NCI-H187 treated with DMSO at 0.1 percent for 48 hours (cell line): ENCODE measurements at places on chromosomes 5 and 9.

DNA sequence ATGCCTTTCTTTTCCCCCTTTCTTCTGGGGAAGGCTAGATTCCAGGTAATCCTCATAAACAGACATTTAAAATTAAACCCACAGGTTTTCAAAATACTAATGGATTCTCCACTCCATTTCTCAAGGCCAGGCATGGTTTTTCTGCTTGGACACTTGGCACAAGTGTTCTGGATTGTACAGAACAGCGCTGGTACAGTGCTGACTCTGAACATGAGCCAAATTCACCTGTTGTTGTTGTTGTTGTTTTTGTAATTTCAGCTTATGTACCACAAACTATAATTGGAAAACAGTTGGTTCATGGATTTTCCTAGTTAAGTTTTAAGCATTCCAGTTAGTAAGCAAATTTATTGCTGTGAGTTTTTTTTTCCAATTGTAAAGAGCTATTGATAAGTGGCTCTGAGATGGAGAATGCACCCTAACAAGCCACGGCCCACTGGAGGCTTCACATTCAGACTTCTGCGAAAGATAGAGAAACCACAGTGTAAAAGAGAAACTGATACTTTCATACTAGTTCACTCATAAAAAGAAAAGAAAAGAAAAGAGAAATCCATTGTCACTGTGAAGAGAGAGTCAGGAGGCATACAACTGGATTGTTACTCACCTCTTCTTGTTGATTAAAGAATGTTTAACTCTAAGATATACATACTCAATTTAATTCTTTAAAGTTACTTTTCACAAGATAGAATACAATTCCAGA is 16.2 kb upstream of the ITGA1 start:
- no peak for DNase-seq

DNA sequence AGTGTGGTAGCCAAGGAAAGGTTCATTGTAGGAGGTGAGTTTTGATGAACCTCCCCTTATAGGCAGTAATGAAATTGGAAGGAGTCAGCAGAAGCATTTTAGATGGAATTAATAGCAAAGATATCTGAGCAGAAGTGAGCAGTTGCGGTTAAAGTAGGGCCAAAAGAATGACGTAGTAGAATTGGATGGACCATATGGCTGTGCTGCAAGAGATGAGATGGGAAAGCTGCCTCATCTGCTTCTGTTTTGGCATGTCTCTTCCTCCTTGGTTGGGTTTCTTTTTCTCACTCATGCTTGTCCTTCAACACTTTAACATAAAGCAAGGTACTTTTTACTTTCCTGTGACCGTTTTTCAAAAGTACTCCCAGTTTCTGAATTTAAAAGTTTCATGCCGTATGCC is 55.8 kb downstream of the AQP7 start:
- no peak for DNase-seq

DNA sequence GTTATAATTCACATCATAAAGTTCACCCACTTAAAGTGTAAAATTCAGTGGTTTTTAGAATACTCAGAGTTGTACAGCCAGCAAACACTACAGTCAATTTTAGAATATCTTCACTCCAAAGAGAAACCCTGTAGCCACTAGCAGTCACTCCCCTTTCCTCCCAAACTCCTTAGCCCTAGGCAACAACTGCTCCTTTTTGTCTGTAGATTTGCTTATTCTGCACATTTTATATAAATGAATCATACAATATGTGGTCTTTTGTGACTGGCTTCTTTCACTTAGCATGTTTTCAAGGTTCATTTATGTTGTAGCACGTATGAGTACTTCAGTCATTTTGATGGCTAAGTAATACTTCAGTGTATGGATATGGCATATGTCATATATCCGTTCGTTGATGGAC is 38.7 kb downstream of the TGFBR1 start:
- no peak for DNase-seq

- no peak for DNase-seq
Observed at GRCh38 chr5:10195301-10195700, 54.4 kb downstream of the ATPSCKMT start.

DNA sequence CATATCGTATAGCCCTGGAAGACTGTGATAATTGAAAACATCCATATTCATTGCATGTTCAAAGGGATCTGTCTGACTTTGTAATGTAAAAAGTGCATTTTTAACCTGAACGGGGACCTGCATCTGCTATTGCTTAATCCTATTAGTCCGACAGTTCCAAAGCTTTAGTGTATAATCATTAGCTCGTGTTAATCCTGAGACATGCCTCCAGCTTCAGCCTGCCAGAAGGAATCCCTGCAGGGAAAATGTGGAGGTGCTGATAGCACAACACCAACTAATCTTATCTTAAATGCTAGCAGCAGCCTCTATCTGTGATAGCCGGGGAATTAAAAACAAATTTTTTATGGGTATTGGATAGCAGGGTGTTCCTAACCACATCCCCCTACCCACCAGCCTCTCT is 495.2 kb downstream of the TLE4 start:
- DNase-seq, result no peak

GRCh38 chr9:126874546-126875314 is 14.3 kb downstream of the ZBTB34 start:
- no peak for DNase-seq

- no peak for DNase-seq
Observed at GRCh38 chr9:84501587-84501986, 161.0 kb upstream of the SLC28A3 start.

- DNase-seq, result no peak
Observed at GRCh38 chr5:174616036-174616435, 108.3 kb upstream of the MSX2 start.

DNA sequence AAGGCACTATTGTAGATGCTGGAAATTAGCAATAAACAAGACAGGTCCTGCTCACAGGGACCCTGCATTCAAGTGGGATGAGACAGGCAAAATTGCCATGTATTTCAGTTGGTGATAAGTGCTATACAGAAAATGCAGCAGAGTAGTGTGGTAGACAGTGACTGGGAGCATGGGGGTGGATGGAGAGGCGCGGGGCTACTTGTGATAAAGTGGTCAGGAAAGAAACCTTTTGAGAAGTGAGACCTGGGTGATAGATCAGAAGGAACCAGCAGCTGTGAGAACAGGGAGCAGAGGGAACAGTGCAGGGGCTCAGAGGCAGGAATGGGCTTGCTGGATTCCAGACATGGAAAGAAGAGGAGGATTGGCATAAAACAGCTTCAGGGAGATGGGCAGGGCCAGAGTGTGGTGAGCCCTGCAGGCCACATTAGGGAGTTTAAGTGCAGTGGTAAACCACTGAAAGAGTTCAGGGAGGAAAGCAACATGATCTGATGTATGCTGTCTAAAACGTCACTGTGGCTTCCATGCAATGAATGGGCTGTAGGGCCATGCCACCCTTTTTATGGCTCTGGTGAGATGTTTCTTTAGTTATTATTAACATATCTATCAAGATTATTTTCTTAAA is 7.3 kb downstream of the CRHBP start:
- DNase-seq, result no peak

GRCh38 chr5:178590141-178590923 is at the start of gene COL23A1:
TSS of gene COL23A1 (minus strand) at chr5:178590393.
- DNase-seq, result no peak

DNA sequence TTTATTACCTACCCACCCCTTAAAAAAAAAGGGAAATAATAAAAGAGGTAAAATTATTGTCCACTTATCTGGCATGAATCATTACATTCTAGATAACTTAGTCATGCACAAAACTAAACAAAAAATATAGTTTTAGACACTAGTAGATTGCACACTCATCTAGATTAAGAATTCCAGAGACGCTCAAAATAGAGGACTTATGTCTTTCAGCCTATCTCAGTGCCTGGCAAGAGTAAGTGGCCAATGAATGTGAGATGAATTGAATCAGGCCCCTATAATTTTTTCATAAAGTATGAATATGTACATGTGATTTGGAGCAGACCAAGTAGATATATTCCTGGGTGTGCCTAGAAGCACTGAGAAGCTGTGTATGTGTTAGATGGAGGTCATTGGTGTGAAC is 2.0 kb upstream of the RXFP3 start:
- DNase-seq, result no peak

GRCh38 chr5:41869724-41870626 is at the start of gene OXCT1:
TSS of gene OXCT1 (minus strand) at chr5:41870425. CDS start at chr5:41870358, 67 bp downstream.
- peak; percentile 72 for DNase-seq

GRCh38 chr5:118561971-118562370 is 426.4 kb downstream of the DTWD2 start:
- DNase-seq, result no peak

DNA sequence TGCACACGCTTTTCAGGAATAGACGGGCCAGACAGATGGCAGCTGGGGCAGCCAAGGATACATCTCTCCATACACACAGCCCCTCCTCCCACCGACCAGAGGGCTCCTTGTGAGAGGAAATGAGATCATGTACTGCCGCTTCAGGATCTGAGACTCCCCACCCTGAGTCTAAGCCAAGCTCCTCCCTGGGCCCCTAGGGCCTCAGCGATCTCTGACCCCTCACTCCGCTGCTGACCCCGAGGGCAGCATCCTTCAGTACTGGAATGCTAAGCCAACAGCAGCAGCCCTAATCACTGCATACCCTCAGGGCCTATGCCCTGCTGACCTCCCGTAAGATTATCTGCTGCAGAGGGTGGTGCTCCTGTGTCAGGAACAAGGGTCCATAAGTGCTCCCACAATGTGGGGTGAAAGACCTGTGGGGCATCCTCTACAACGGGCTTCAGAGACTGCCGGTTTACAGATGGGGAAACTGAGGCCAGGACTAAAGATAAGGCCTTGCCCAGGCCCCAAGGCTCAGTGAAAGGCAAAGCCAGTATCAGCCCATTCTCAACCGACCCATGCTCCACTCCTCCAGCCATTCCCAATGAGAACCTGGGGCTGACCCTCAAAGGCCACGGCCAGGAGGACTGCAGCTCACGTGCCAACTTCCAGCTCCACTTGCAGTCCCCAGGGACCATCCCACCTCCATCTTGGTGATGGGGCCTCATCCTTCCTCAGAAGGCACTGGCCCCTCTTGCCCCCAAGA is 37.5 kb downstream of the BICD2 start:
- no peak for DNase-seq

DNA sequence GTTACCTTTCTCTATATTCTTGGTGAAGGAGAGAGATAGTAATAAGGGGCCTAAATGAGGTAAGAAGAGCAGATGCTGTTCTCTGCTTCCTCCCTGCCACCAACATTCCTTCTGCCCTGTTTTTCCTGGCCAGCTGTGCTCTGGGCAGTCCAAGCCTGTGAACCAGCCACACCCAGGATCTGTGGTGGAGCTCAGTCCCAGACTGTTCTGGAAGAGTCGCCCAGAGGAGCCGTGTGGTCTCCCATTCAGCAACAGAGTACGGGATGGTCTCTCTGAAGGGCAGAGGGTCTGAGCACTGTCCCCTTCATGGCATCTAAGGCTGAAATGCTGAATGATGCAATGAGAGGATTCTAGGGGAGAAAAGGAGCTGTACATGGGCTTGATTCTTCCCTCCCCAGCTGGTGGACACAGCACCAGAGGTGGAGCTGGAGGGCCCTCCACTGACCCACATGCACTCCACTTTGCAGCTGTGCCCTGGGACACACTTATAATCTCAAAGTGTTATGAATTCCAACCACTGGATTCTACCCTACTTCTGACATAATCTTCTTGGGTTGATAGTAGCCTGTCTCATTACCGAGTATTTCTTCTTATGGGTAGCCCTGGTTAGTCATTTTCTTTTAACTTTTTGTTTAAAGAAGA is 70.8 kb upstream of the RPS23 start:
- no peak for DNase-seq

DNA sequence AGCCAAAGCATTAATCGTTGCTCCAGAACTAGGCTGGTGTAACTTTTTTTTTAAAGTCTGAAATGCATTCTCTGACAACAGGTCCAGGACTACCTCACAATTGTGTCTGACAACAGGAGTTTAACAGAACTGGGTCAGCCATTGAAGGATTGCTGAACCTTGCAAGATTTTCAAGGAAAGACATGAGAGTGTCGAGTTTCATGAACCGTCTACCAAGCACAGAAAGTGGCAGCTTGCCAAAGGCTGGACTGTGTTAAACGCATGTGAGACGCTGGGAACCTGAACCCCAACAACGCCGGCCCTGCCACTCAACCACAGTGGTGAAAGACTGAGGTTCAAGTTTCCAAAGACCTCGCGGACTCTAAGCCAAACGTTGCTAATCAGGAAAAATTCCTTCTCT is 79.1 kb downstream of the LHFPL2 start:
- peak; percentile 28 for DNase-seq

DNA sequence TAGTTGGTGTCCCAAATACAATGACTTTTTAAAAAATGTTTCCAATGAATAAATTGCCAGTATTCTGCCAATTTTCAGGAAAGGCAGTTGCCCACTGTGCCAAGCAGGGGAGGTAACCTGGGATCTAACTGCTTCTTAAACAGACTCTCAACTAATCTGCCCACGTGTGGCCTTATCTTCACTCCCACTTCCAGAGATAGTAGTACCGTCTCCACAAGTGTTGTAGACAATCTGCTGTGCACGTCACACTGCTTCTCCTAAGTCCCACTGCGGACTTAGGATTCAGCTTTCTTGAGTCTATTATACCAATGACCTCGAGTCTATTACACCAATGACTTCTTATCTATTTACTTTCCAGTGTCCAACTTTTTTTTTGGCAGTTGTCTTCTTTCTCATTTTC is 21.2 kb downstream of the POU4F3 start:
- no peak for DNase-seq

GRCh38 chr5:77867194-77867691 is 91.1 kb upstream of the TBCA start:
- DNase-seq, result no peak

GRCh38 chr5:136053336-136054141 is 24.8 kb downstream of the TGFBI start:
- no peak for DNase-seq

- no peak for DNase-seq
Observed at GRCh38 chr9:126501383-126502331, 112.1 kb upstream of the LMX1B start.

- DNase-seq, result no peak
Observed at GRCh38 chr9:69535911-69536310, 136.3 kb downstream of the APBA1 start.
